Endodermal cell (in vitro differentiated cells): ENCODE measurements at places on chromosomes 12 and 14. TPM values are rescaled to one million over a fixed set of nuclear protein-coding genes. Genes with fewer than 3 reads are reported as not detected.

DNA sequence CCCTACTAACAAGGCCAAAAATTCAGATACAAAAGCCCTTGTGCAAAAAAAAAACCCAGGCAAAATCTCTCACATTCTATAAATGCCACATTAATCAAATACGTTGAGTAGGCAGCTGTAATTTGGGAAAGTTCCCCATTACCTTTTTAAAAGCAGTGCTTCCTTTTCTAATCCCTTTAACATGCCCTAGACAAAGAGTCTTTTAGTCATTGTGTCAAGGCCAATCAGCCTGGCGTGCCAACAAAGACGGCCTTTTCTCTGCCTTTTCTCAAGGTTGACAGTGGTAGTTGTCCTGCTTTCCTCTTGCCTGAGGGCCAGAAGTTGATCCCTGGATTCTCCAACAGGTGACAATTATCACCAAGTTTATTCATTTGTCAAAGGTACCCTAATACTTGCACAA, 62.5 kb upstream of the METAP2 start:
- H3K27me3 ChIP-seq = no peaks in the 10 kb centered on the region
- no peak overlapping the region for H3K27ac ChIP-seq
- DNase-seq = peak; percentile 36

DNA sequence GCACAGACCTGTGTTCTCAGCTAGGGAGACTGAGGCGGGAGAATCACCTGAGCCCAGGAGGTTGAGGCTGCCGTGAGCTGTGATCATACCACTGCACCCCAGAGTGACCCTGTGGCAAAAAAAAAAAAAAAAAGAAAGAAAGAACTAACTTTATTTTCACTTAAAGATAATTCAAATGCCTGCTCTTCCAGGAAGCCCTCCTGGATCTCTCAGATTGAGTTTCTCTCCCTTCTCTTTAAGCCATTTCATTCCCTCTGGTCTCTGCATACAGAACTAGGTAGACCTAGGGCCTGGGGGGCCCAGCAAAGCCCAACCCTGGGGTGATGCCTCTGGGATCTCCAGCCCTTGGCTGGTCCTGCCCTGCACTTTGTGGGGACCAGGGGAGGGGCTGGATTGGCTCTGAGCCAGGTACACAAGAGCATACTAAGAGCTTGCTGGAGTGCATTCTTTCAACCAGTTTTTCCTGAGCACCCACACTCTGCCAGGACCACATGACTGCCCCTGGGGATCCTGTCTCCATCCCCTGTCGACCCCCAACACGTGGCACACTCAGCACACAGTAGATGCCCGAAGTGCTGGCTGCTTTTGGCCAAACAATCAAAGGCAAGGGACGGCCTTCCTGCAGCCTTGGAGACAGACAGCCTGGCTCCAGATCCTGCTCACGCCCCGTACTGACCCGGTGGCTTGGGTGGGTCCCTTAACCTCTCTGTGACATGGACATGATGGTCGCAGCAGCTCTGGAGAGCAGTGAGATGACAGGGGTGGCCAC, 52.7 kb downstream of the CYP46A1 start:
- no peaks in the 10 kb centered on the region for H3K4me1 ChIP-seq
- no peak overlapping the region for H3K4me3 ChIP-seq
- no peaks in the 10 kb centered on the region for H3K36me3 ChIP-seq
- no peak overlapping the region for H3K27ac ChIP-seq
- DNase-seq = no peak

Gene RIMBP2
- 2.8 and 3.4 TPM in 2 replicates for total RNA-seq

- no peak for DNase-seq
- no peak overlapping the region for H3K27ac ChIP-seq
- H3K27me3 ChIP-seq = no peaks in the 10 kb centered on the region
- H3K4me3 ChIP-seq = peak overlapping the region; percentile 97
These were observed 2.0 kb downstream of the CRY1 start for GRCh38 chr12:107091381-107091780.

- peaks cover 2% of the 10 kb centered on the region for H3K4me1 ChIP-seq
- DNase-seq = no peak
- no peaks in the 10 kb centered on the region for H3K36me3 ChIP-seq
- no peak overlapping the region for H3K4me3 ChIP-seq
- peaks cover 10% of the 10 kb centered on the region for H3K27me3 ChIP-seq
These were observed 10.1 kb upstream of the NT5DC3 start for GRCh38 chr12:103851127-103851526.

- H3K4me3 ChIP-seq = no peak overlapping the region
- DNase-seq = no peak
- H3K27ac ChIP-seq = no peak overlapping the region
- no peaks in the 10 kb centered on the region for H3K4me1 ChIP-seq
These were observed 88.5 kb upstream of the FZD10 start for GRCh38 chr12:130073721-130074120.

- no peaks in the 10 kb centered on the region for H3K27me3 ChIP-seq
- no peaks in the 10 kb centered on the region for H3K4me1 ChIP-seq
- no peak overlapping the region for H3K4me3 ChIP-seq
- H3K27ac ChIP-seq = no peak overlapping the region
- no peaks in the 10 kb centered on the region for H3K36me3 ChIP-seq
- DNase-seq = no peak
These were observed 457.3 kb downstream of the LRIG3 start for GRCh38 chr12:58463051-58463450.

Gene TESPA1
- total RNA-seq = not detected in 2 replicates

DNA sequence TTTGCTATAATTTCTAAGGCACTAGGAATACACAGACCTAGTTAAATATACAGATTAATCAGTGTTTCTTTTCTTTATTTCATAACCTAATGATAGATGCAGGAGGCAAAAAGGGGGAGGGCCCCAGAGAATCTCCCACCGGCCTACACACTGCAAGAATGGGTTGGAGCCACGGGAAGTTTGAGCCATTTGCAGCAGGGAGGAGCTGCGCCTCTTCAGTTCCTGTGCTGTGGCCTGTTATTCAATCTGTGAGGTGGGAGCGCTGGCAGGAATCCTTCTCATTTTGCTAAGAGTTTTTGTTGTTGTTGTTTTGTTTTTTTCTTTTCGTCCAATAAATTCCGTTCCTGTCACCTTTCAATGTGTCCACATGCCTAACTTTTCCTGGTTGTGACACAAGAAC, 251.3 kb upstream of the RPL10L start:
- peak; percentile 63 for DNase-seq
- H3K27me3 ChIP-seq = no peaks in the 10 kb centered on the region
- no peaks in the 10 kb centered on the region for H3K36me3 ChIP-seq
- H3K4me3 ChIP-seq = no peak overlapping the region
- H3K27ac ChIP-seq = no peak overlapping the region

Gene KERA
- not detected in 3 replicates for total RNA-seq

Gene SLC6A13
- total RNA-seq = 1.8 and 2.4 TPM in 2 replicates
